Lung (tissue), 17 donors: ENCODE measurements at places on chromosomes 11 and 22.

DNA sequence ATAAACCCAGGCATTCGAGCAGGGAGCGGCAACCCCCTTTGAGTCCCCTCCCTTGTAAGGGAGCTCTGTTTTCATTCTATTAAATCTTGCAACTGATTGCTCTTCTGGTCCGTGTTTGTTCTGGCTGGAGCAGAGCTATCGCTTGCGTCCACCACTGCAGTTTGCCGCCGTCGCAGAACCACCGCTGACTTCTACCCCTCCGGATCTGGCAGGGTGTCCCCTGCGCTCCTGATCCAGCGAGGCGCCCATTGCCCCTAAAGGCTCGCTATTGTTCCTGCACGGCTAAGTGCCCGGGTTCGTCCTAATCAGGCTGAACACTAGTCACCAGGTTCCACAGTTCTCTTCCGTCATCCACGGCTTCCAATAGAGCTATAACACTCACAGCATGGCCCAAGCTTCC is 10.4 kb upstream of the MS4A7 start:
- DNase-seq = no peak

GRCh38 chr11:122140500-122140899 is 24.5 kb upstream of the BLID start:
- no peak for DNase-seq

- DNase-seq = no peak
Observed at GRCh38 chr11:69999721-70000120, 78.4 kb upstream of the ANO1 start.

- no peak for DNase-seq
Observed at GRCh38 chr11:76212086-76213035, 6.1 kb upstream of the WNT11 start.

DNA sequence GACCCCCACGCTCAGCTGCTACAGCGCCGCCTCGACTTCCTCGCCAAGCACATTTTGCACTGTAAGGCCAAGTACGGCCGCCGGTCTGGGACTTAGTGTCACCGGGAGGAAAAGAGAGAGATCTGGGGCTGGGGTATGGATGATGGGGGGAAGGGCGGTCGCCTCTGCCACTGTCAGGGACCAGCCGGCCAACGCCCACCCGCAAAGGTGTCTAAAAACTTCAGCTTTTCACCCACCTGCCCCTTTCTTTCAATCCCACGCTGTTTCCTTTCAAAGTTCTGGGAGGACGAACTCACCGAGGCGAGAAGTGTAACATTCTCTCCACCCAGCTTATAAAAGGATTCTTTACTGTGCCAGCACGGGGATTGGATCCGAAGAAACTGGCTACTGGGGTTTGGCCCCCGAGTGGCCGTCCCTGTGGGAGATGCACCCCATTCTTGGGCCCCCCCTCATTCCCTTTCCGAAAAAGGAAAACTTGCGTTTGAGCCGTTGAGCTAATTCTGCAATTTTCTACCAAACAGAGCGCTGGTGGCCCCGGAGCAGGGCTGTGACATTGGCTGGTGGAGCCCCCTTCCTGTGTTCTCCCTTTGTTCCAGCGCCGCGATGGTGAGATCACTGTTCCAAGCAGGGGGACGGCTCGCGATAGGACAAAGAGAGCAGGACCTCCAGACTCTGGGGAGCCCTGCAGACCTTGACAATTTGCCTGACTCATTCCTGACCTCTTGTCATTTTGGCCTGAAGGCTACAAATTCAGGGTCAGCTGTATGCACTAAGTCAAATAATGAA is 1.8 kb downstream of the FJX1 start:
- peak; percentile 59 for DNase-seq

- peak; percentile 16 for DNase-seq
Observed at GRCh38 chr11:34050581-34051348, 766 bp upstream of the CAPRIN1 start.

DNA sequence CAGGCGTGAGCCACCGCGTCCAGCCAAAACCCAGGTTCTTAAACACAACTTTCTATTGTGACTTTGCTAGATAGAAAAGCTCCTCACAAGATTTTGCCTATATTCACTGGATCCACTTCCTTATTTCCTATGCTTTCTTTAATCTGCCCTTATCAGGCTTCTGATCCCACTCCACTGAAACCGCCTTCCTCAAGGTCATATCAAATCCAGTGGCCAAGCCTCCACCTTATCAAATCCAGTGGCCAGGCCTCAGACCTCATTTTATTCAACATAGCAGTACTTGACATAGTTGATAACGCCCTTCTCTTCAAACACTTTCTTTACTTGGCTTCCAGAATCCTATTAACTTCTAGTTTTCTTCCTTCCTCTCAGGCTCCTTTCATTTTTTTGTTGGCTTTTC is 29.5 kb downstream of the DIXDC1 start:
- DNase-seq = no peak

GRCh38 chr11:72553706-72554105 is 119.4 kb upstream of the CLPB start:
- no peak for DNase-seq

DNA sequence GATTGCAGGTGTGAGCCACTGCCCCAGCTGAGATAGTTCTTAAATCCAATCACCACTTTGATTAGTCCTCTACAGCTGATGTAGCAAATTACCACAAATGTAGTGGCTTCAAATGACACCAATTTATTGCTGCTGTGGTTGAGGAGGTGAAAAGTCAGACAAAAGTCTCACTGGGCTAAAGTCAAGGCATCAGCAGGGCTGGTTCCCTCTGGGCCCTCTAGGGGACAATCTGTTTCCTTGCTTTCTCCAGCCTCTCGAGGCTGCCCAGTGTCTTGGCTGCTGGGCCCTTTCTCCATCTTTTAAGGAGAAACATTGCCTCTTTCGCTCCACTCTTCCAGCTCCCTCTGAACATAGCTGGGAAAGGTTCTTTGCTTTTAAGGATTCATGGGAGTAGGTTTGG is 50.5 kb upstream of the SHANK2 start:
- no peak for DNase-seq

GRCh38 chr11:10908215-10908951 is 50.5 kb upstream of the ZBED5 start:
- peak; percentile 37 for DNase-seq

DNA sequence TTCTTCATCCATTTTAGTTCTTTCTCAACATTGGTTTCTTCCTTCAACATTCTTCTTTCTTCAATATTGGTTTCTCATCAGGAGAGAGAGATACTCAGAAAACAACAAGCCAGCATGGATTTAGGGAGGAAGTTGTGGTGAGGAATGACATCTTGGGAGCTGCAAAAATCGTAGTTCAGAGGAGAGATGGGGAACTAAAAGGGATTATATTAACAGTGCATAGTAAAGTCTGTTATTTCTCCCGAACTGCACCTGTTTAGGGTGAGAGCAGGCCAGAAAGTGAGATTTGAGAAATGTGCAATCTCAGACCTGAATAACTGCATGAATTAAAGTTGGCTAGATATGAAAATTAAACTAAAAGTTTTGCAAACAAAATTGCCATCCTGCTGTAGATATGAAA is 94.5 kb downstream of the CASP12 start:
- no peak for DNase-seq

DNA sequence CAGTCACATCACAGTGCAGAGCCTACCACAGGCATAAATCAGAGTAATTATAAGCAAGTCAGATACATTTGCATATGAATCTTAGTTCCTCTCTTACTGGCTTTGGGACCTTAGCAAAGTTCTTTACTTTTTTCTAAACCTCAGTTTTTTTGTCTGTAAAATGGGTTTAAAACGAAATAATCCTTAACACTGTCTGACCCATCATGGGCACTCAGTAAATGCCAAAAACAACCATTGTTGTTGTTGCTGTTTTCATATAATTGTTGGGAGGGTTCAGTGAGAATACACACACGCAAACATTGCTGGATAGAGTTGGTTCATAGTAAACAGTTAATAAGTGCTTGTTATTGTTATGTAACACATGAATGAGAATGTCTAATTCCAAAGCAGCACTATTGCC is 184.9 kb downstream of the BLID start:
- peak; percentile 17 for DNase-seq

DNA sequence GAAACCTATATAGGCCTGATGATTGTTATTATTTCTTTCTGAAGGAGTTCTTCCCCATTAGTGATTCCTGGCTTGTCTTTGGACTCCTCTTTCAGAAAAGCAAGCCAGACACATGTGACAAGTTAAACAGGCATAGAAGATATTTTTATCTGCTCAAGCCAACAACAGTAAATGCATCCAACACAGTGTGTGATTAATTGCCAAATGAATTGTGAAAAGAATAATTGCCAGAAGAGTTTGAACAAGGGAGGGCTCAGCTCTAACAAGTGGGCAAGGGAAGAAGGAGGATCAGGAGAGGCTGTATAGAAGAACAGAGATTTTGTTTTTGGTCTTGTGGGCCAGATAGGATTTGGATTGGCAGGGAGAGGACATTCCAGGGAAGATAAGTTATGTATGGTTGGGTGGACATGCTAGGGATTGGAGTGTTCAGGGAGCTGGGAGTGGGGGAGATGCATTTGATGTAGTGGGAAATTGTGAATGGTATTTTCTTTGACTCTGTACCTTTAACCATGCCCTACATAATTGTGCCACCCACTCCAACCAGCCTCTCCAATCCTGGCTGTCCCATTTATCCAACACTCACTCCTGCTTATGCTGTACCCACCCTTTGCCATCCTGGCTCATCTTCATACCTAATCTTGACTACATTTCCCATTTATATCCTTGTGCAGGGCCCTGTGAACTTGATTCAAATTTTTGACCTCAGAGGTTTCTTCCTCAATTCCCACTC is 172.8 kb downstream of the RRAS2 start:
- DNase-seq = peak; percentile 50

- DNase-seq = no peak
Observed at GRCh38 chr11:42840176-42840829, 471.5 kb upstream of the API5 start.

DNA sequence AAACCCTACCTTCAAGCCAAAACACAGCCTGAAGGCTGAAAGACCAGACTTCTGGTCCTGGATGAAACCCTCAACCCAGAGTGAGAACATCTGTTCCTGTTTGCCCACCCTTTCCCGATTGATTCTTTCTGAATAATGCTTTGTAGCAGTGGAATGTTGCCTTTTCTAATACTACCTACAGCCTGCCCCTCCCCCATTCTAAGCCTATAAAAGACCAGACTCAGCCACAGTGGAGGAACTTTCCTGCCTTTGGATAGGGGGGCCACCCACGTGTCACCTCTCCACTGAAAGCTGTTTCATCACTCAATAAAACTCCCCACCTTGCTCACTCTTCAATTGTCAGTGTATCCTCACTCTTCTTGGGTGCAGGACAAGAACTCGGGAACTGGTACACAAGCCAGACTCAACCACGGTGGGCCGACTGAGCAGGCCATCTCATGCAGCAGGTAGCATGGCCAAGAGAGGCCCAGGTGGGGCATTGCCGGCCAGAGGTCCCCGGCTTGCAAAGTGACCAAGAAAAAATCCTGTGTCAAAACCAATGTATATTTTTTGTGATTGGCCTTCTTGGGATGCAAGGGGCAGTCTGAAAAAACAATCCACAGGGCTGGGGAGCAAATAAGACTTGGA is 6.6 kb upstream of the APOL6 start:
- no peak for DNase-seq

- DNase-seq = no peak
Observed at GRCh38 chr11:47288066-47288465, 18.1 kb downstream of the MADD start.

- DNase-seq = no peak
Observed at GRCh38 chr11:102110761-102111010, 439 bp downstream of the YAP1 start.

DNA sequence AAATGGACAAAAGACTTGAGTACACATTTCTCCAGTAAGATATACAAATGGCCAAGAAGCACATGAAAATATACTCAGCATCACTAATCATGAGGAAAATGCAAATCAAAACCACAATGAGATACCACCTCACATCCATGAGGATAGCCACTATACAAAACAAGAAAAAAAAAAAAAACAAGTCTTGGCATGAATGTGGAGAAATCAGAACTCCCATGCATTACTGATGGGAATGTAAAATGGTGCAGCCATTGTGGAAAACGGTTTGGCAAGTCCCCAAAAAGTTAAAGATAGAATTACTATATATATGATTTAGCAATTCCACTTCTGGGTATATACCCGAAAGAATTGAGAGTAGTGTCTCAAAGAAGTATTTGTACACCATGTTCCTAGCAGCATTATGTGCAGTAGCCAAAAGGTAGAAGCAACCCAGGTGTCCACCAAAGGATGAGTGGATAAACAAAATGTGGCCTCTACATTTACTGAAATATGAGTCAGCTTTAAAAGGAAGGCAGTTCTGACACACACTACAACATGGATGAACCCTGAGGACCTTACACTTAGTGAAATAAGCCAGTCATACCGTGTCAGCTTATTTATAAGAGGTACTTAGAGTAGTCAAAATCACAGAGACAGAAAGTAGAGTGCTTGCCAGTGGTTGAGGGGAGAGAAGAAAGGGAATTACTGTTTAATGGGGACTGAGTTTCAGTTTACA is 146.3 kb downstream of the WNT7B start:
- DNase-seq = no peak

- no peak for DNase-seq
Observed at GRCh38 chr11:15692739-15693138, 578.0 kb downstream of the INSC start.

DNA sequence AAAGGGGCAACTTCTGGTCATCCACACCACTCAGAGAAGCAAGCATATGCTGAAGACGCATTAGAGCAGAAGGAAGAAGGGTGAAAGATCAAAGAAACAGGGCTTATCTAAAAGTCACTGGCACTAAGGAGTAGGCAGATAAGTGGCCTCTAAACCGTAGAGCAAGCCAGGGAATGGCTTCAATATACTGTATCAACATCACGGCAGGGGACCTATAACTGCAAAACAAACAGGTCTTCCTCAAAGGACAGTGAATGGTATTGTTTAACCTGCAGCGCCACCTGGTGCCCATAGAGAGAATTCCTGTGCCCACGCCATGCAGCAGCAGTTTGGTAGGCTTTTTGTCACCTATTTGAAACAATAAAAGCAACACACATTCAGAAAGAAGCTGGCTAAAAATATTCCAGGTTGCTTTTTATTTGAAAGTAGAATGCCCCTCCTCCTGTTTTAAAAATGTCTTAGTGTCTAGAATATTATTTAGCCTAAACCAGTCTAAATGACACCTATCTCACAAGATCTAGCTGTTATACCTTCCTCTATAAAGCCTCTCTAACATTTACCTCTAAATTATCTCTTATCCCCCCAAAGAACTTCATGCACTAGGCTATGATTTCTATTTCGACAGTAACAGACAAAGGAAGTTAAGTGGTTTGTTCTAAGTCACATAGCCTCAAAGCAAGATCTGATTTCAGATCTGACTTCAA is 21.8 kb downstream of the SNX19 start:
- peak; percentile 78 for DNase-seq
